ENCODE measurements at places on chromosomes 1 and 21.
A peak's percentile ranks its signal among the peaks of the same experiment; 100 is the strongest.

DNA sequence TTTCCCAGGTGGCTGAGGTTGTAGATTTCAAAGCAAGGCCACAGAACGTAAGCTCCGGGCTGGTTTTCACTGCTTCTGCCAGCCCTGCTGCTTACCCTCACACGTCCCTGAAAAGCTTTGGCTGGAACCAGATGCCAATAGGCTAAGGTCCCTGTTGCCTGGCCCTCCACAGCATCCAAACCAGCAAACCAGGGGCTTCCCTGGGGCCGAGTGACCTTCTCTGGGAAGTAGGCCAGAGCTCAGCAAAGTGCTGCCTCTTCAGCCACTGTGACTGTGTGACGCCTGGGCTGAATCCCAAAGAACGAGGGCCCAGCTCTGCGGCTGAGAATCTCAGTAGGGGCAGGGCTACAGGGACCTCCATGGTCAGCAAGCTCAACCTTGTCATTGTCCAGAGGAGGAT lies 28.9 kb upstream of the RBM15 start:
- no peak for DNase-seq

GRCh38 chr1:111988377-111988742 lies 1.1 kb downstream of the KCND3 start:
- no peak for DNase-seq

DNA sequence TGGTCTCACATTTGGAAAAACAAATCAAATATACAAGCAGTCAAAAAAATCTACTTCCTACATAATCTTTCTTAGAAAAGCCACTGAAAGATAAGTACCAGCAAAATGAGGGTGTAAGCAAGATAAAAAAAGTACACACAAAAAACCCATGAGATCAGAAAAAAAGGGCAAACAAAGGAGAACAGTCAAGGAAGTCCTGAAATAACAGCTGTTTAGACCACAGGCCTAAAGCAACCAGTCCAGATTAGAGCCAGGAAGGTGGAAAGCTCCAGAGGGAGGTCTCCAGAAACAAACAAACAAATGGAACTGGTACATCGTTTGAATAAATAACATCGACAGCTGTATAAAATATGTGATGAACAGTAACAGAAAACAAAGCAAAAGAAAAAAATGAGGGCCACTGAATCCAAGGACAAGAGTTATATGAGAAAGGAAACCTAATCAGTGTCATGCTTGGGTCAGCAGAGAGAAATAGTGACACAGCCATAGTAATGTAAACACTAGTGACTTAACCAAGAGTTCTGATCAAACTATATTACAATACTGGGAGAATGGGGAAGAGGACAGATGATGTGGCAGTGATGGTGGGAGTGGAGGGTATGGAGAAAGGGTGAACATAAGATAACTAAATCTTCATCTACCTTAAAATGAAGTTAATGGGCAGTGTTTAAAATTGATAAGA lies 67.5 kb downstream of the NVL start:
- DNase-seq = no peak

- DNase-seq = no peak
Measured at GRCh38 chr1:8455700-8456307, 137.9 kb downstream of the SLC45A1 start.

DNA sequence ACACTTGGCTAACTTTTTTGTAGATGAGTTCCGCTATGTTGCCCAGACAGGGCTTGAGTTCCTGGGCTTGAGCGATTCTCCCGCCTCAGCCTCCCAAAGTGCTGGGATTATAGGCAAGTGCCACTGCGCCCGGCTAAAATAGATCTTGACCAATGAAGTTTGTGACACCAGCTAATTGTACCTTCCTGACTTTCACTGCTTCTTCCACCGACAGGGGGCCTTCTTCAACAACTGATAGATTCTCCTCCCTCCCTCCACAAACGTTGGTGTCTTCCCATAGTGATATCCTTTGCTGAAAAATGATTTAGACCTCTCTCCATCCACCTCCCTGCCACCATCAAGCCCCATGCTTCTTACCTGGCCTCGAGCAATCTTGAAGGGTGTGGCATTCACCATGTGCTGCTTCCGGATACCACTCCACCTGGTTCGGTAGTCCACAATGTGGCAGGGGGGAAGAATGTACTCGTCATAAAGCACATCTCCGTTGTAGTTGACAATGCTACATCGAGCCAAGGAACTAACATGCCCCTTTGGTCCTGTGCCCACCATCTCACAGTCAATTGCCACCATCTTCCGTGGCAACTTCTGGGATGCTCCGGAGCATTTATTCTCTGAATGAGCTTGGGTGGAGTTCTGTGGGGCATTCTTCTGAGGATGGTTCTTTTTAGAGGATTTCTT lies 1.6 kb upstream of the METTL25B start:
- DNase-seq = no peak

DNA sequence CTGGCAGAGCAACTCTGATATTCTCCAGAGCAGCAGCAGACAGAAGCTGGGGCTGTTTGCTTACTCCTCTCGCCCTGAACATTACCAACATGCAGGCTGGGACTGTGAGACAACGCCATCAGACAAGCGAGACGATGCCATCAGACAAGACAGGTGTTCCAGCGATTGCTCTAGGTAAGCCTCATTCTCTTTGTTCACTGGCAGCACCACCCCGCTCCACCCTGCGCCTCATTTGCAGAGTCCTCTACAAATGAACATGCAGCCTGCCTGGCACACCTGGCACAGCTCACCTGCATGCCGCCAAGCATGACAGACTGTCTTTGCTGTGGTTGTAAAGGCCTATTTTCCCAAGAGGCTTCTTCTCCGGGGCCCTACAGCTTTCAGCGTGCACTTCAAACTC lies 346.2 kb downstream of the SMYD3 start:
- DNase-seq = no peak

- DNase-seq = peak; percentile 23
Measured at GRCh38 chr1:92980732-92981647, 19.7 kb upstream of the DIPK1A start.

- DNase-seq = peak; percentile 66
Measured at GRCh38 chr1:204207136-204207616, 6.6 kb downstream of the GOLT1A start.

DNA sequence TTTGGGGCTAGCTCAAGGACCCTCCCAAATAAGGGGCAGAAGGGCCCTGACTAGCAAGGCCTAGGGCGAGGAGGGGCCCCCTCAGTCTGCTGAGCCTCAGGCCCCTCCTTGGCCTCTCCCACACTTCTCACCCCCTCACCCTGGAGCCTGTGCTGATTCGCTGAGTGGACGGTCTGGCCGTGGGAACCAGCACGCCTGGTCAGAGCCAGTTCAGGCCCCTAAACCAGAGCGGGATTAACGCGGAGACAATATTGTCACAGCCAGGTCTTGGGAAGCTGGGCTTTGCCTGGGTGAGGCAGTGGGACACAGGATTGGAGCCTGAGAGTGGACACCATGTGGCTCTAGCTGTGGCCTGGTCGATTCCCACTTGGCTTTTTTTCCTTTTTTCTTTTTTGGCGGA lies 4.8 kb upstream of the FBLIM1 start:
- DNase-seq = no peak

- no peak for DNase-seq
Measured at GRCh38 chr1:67609577-67610341, 75.2 kb upstream of the GADD45A start.

- no peak for DNase-seq
Measured at GRCh38 chr1:201748335-201748734, 80.6 kb upstream of the IPO9 start.

DNA sequence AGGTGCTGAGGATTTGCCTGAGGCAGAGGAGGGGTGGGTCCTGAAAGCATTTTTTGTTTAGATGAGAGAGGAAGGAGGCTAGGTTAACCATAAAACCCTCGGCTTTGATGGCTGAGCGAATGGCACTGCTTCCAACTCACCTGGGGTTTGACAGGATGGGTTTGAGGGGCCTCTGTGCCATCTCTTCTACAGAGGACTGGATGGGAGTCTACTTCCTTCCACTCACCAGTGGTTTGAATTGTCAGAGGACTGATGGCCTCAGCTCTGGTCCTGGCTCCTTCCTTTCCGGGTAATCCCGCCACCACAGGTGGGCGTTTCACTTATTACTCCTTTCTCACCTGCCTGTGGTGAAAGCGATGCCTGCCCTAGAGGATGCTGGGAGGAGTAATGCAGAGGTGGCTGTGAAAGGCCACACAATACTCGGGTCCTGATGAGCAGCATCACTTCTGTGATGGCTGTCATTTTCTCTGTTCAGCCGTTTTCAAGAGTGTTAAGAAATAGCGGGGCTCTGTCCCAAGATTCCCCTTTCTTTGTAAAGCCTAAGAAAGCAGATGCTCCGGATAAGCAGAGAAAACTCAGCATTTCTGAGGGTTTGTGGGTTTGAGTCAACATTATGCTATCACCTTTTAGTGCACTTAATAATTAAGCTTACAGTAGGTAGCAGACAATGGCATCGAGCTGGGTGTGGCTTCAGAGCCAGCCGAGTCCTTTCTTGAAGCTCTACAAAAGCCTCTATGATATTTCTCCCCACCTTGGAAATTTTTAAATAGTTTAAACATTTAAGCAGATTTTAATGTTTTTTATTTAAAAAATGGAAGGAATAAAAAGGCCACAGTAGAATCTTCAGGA lies 220.7 kb downstream of the HLX start:
- DNase-seq = no peak

- DNase-seq = no peak
Measured at GRCh38 chr1:209627027-209627731, 25.0 kb downstream of the LAMB3 start.

GRCh38 chr1:116906812-116907211 lies 2.9 kb upstream of the PTGFRN start:
- no peak for DNase-seq

- DNase-seq = no peak
Measured at GRCh38 chr1:4553761-4554160, 100.6 kb upstream of the AJAP1 start.

DNA sequence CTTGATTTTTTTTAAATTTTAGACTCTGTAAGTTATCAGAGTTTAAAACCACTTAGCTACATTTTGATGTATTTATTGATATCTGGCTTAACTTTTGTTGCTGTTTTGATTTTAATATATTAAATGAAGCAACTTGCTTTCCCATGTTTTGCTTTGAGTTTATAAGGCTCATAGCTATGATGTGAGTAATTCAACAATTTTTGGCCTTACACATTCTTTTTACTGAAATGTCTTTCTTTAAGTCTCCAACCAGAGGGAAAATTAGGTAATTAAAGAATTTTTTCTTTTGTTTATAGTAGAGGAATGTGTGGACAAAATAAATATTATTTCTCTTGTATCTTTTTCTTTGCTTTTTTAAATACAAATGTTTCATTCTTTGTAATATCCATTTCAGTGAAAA lies 258.3 kb upstream of the ADAMTS5 start:
- DNase-seq = no peak

DNA sequence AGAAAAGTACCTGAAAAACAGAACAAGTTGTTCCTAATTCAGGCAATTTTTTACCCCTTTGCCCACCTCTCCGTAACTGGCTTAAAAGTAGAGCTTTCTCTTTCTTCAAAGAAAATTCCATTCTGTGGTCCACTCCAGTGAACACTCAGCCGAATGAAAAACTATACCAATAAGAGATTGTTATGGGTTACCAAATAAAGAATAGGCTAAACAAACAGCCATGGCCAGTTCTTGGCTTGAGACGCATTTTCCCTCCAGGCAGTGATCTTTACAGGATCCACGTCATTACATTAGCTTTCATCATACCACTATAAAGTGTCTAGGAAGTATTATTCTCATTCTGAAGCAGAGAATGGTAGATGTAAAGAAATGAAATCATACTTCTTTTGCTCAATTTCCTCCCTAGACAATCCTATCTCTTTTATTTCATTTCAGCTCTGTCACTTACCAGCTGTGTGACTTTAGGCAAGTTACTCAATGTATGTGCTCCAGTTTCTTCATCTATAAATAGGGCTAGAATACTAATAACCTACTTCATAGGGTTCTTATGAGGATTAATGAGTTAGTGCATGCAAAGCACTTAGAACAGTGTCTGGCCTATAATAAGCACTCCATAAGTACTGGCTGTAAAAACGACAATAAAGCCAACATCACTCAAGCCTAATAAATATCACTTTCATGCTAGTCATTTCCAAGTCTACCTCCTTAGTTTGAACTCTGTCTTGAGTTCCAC lies 26.5 kb upstream of the TRIM45 start:
- DNase-seq = no peak

DNA sequence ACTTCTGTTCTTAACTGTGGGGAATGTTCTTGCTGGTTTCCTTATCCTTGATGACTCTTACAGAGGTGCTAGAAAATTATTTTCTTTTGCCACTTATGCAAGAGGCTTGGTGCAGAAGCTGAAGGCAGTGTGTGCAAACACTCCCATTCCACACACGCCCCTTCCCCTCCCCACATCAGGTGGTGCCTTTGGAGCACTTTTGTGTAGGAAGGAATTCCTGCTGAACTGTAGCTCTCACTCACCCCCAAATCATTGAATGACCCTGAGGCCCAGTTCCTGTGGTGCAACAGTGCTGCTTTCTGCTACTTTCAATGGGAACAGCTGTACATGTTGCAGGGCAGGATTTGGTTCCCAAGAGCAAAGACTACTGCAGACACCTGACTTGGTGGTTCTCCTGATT lies 101.8 kb downstream of the CD247 start:
- no peak for DNase-seq

Data from activated T-cell treated with anti-CD3 and anti-CD28 coated beads for 24 hours (primary cell).